PC-9 (cell line): ENCODE measurements at places on chromosomes 1 and 21. TPM values are rescaled to one million over a fixed set of nuclear protein-coding genes. Genes with fewer than 3 reads are reported as not detected.
A peak's percentile ranks its signal among the peaks of the same experiment; 100 is the strongest.

Gene VWA5B1
- not detected in 2 replicates for total RNA-seq

Gene LYPD8
- 0.74 and 1.4 TPM in 2 replicates for total RNA-seq

Gene FLG2
- total RNA-seq: not detected in 2 replicates

Gene ASPM
- total RNA-seq: 38.6 and 57.6 TPM in 2 replicates

Gene PADI2
- total RNA-seq: 14.0 and 16.7 TPM in 2 replicates

Gene DCST1
- total RNA-seq: 0.22 and 0.43 TPM in 2 replicates

Gene SPATA21
- not detected in 2 replicates for total RNA-seq

Gene BLACAT1
- total RNA-seq: 12.7 and 13.5 TPM in 2 replicates

Gene AMY2A
- not detected in 2 replicates for total RNA-seq

Gene KRTAP21-2
- total RNA-seq: not detected in 2 replicates

Gene REN
- total RNA-seq: 0.81 TPM in 1 of 2 replicates, not detected in the other

Gene IL20
- not detected in 2 replicates for total RNA-seq

Gene ANGPTL3
- not detected in 2 replicates for total RNA-seq

Gene ODF2L
- 33.6 and 41.7 TPM in 2 replicates for total RNA-seq

Gene DPM3
- total RNA-seq: 83.7 and 127 TPM in 2 replicates

Gene SPRR3
- 0.57 TPM in 1 of 2 replicates, not detected in the other for total RNA-seq

Gene MTARC2
- 23.1 and 32.2 TPM in 2 replicates for total RNA-seq

GRCh38 chr1:36384542-36385409 is 948 bp downstream of the STK40 start:
- DNase-seq: peak; percentile 92

DNA sequence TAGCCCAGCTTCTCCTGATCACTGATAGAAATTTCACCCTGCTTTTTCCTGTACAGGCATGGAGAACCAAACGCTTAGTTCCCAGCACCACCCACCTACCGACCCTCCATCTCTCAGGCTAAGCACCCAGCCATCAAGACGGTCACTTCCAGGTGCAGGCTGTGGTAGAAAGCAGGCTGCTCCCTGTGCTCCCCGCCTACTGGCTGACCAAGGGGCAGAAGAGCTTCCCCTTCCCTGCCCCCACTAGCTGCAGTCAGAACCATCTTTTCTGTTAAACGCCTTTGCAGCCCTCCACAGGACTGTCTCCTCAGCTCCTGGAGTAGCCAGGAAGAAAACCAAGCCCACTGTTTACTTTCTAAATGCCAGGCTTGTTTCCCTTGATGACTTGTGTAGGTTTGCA is 23.0 kb downstream of the SPATA46 start:
- no peak for DNase-seq

- no peak for DNase-seq
These were observed 4.4 kb downstream of the PIGR start for GRCh38 chr1:206941766-206942418.

- no peak for DNase-seq
These were observed 168.2 kb downstream of the GRIK1 start for GRCh38 chr21:29771491-29772066.

DNA sequence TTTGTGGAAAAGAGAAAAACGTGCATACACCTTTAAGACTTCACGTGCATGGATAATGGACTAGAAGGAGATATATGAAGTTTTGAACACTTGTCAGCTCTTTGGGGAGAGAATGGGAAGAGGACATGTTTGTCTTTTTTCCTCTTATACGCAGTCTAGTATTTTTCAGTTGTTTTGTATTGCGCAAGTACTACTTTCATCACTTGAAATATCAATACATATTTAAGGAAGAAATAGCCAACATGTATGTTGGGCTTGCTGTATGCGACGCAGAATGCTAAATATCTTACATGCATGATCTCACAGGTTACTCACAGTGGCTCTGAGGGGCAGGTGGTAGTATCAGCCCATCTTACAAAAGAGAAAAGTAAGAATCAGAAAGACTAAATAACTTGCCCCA is 176.5 kb upstream of the RUNX1 start:
- DNase-seq: no peak

DNA sequence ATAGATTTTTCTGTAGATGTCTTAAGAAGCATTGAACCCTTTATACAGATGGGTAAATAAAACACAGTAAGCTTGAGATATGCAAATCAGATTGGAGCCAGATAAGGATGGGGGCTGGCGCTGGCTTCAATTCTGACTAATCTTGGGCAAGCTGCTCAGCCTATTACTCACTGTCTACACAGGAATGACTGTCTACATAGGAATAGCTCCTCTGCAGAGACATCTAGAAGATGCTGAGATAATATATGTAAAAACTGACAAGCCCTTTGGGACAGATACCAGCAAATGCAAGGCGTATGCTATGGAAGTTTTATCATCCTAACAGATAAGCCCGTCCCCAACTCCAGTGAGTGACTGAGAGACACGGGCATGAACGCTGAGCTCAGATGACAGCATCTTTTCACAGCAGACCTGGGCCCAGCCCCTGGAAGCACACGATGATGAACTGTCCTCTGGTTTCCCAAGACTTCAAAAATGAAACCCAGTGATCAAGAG is 1.7 kb downstream of the CLDN14 start:
- DNase-seq: peak; percentile 27

DNA sequence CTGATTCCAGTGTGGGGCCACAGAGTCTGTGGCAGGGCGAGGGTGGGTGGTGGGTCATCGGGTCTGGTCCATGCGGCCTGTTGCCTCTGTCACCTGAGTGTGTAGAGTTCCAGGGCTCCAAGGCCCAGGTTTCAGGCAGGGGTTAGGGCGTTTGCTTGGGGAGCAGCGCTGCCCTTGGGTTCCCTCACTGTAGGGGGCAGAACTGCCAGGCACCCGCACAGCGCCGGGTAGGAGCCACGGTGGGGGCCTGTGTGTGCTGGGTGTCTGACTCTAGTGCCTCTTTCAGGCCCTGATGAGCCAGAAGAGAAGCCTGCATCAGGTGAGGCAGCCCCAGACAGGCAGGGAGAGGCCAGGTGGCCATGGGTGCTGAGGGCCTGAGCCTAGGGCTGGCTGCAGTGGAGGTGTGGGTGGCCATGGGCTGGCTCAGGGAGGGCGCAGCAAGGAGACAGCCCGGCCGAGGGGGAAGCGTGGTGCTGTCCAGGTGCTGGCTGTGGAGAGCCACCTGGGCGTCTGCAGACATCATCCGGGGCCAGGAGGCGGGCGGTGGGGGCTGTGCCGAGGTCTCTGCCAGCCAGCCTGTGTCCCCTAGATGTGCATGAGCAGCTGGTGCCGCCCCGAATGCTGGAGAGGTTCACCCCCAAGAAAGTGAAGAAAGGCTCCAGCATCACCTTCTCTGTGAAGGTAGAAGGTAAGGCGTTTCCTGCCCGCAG is 72.3 kb downstream of the TRIM11 start:
- no peak for DNase-seq

- DNase-seq: no peak
These were observed 150.3 kb downstream of the DMRTA2 start for GRCh38 chr1:50272912-50273311.

- DNase-seq: no peak
These were observed 897 bp downstream of the CYYR1 start for GRCh38 chr21:26572076-26572701.

DNA sequence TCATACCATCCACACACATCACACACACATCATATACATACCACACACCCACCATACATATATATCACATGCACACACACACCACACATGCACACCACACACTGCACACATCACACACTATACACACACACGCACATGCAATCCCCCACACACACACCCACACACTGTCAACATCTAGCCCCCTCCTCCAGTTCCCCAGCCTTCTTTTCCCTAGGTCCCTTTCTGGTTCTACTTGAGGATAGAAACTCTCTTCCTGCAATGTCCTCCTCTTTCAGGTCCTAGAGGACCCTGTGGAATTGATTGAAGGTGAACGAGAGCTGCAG is 4.3 kb downstream of the CASQ1 start:
- DNase-seq: no peak

DNA sequence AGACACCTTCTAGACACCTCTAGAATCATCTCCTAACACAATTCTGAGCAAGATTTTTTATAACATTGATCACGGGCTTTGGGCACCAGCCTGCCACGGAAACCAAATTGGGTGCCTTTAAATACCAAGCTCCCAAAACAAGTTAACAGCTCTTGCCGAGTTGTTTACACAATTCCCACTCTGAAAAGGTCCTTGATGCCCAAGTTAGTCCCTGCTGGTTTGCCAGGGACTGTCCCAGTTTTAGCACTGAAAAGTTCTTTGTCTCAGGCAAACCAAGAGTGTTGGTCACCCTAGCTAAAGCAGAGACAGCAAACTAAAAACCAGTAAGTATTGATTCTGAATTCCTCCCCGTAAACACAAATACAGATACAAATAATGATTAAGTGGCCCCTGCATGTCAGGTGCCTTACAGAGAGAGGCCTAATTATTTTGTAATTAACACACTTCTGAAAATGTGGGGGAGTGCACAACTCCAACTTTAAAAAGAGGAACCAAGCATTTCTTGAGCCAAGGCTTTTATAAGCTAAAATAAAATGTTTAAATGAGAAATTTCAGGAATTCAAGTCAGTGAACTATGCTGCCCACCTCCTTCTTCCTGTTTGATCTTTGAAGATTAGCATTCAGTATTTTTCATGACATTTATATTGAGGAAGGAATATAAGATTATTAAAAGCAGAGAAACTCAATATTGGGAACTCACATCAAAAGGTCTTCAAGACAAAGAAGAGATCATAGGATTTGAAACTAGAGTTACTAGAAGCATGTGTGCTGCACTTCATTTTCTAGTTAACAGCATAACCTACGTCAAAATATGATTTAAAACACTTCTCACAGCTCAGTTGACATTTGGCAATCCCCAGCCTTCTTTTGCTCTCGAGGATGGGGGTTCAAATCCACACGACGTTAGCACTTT is 9.0 kb upstream of the UBE2U start:
- no peak for DNase-seq

GRCh38 chr1:152003846-152004442 is 10.3 kb upstream of the S100A10 start:
- DNase-seq: no peak

DNA sequence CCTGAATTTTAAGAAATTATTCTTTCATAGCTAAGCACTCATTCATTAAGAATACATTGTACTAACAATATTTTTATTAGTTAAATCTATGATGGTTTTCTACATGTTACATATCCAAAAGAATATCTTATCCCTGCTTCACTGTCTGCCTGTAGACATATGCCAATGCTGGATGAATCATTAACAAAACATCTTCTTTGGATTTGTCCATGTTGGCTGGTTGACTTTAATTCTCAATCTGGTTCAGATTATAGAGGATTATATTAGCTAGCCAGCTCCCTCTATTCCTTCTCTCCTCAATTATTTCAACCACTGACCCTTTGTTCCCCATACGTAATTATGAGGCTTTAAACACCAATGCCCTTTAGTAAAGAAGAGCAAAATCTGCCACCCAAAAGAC is 138.9 kb upstream of the DMRTA2 start:
- DNase-seq: no peak

DNA sequence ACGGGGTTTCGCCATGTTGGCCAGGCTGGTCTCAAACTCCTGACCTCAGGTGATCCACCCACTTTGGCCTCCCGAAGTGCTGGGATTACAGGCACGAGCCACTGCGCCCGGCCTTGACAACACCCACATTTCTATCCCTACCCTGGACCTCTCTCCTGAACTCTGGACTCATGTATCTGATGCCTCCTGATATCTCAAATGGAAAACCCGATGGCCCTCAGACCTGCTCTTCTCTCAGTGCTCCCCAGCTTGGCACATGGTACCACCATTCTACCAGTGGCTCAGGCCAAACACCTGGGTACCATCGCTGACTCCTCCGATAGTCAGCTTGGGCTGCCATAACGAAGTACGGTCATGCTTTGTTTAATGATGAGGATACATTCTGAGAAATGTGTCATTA is 8.5 kb upstream of the RHBG start:
- no peak for DNase-seq

- no peak for DNase-seq
These were observed 45.4 kb downstream of the SLC45A1 start for GRCh38 chr1:8363186-8363766.

- no peak for DNase-seq
These were observed 52.7 kb upstream of the SLC25A33 start for GRCh38 chr1:9486466-9487140.

DNA sequence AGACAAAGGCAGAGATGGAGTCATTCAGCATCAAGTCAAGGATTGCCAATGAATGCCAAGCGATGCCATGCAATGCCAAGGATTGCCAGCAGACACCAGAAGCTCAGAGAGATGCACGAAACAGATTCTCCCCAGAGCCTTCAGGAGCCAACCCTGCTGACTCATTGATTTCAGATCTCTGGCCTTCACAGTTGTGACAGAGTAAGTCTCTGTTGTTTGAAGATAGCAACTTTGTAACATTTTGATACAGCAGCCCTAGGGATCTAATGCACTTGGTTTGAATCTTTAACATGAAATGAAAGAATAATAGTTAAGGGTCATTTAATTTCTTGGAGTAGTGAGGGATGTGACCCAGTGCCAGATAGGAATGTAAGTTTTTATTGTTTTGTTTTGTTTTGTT is 287.4 kb upstream of the RUNX1 start:
- no peak for DNase-seq

DNA sequence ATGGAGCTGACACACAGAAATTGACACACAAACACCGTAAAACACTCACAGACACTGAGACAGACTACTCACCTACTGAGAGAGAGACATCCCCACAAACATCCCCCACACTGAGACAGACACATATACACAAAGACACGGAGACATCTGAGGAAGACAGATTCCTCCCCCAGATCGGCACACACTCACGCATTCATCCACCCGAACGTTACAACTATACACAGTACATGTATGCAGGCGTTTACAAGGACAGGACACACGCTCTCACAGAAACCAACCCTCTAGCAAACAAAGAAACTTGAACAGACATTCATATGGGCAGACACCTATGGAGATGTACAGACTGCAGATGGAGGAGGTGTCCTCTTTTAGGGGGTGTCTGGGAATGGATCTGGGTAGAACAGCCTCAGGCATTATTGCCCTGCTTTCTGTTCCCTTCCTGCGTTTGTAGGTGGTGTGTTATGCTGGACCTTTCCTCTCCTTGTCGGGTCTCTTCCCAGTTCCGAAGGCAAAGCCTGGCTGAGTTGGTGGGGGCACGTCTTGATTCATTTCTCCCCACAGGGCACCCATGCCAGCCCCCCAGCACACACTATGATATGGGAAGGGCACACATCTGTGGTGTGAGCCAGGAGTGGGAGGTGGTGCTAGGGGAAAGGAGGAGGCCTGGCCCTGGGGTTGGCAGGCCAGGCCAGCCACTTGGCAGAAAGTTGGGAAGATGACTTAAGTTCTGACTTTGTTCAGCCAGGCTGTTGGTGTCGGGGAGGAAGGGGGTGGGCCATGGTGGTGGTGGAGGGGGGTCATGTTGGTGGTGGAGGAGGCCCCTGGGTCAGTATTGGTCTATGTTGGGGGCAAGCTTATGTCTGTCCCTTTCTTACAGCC is 1.5 kb downstream of the KIRREL1 start:
- DNase-seq: no peak
